ENCODE measurements at places on chromosomes 2 and 18. TPM values are rescaled to one million over a fixed set of nuclear protein-coding genes. Genes with fewer than 3 reads are reported as not detected.

Gene SAG
- total RNA-seq, result not detected

Gene PRSS56
- total RNA-seq, result not detected

Gene IL1F10
- not detected for total RNA-seq

Gene MRO
- not detected for total RNA-seq

Gene IL1RN
- total RNA-seq, result not detected

Gene MAP2
- 29.4 TPM for total RNA-seq

Measured in mammary microvascular endothelial cell (primary cell).